ENCODE measurements at places on chromosomes 1 and 21.

DNA sequence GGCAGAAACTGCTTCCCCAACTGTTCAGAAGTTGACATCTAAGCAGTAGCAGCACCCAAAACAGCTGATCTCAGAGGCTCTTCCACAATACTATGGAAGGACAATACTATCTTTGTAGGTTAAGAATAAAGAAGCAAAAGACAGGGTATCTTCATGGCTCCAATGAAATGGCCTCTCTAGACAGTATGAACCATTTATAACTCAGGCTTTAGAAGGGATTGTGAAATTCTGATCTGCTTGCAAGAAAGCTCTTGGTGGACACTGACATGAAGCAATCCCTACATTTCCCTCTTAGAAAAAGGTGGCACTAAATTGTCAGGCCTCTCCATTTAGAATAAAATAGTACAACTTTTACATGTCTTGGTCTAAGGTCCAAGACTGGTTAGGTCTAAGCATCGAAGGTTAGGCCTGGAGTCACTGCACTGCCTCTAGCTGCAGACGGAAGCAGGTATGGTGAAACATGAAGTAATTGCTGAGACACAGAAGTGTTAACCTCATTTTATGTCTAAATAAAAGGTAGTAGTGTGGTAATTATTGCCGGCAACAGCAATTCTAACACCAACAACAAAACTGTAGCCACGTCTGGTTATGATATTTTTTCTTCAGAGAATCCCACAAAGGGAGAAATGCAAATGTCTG, 50.6 kb upstream of the HP1BP3 start:
- DNase-seq, result no peak

GRCh38 chr1:34839526-34840305, 19.8 kb downstream of the SMIM12 start:
- no peak for DNase-seq

DNA sequence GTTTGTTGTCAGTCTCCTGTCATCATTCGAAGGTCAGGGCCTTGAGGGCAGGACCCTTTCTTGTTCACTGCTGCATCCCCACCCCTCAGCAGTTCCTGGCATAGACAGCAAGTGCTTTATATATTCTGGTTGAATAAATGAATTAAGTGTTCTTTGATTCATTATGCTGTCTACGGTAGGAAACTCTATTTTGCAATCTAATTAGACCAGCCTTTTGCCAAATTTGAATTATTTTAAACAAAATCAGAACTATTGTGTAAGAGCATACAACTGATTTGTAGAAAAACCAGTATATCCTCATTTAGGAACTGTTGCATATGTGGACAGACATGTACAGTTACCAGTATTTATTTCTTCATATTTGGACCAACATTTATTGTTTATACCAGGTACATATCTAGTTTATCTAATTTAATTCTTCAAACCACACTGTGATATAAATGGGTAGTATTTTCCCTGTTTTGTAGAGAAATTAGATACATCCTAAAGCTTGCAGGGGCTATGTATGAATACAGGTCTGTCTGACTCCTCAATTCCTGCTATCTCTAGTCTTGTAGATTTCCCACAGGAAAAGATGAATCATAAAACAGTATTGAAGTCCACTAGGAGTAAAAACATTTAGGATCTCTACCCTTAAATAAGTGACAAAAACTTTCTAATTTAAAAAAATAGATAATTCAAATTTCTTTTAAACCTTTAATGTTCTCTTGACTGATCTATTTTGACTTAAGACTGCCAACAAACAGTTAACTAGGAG, 10.4 kb downstream of the MGST3 start:
- DNase-seq, result no peak

- DNase-seq, result no peak
Observed at GRCh38 chr1:88655685-88656299, 28.3 kb upstream of the PKN2 start.

DNA sequence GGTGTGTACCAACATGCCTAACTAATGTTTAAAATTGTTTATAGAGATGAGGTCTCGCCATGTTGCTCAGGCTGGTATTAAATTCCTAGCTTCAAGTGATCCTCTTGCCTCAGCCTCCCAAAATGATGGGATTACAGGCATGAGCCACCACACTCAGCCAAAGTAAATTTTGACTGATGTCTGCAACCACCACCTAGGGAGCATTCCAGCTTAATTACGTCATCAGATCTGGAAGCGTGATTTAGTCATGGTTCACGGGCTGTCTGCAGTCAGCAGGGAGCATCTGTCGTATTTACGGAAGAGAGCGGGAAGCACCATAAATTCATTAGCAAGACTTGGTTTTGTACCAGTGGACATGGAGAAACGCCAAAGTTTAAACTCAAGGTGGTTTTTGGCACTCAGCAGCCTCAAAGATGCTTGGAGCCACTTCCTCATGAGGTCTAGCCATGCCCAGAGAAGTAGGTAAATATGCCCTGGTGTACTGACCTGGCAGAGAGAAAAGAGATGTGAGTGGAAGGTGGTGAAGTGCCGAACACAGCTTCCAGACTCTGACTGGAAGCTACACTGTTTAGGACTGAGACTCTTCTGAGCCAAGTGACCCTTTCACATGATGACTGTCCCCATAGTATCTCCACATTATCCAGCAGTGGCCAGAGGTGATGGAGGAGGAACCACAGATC, 60.8 kb upstream of the SLC35F3 start:
- no peak for DNase-seq

DNA sequence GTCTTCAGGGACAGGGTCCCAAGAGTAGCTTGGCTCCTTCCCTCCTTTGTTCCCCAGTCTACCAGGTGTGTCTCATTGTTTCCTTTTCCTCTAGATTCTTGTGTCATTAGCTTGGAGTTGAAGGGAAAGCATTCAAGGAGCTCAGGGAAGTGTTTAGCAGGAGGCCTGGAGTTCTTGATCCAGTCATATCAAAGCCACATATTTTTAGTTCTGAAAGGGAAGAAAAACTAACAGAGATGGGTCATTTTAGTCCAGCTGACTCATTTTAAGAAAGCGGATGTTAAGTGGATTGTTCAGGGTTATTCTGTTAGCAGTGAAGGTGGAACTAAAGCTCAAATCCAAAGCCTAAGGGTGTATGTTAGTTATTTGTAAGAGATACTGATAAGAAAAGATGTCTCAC, 721 bp downstream of the C1orf54 start:
- DNase-seq, result no peak

GRCh38 chr21:20789729-20790500, 208.3 kb upstream of the NCAM2 start:
- DNase-seq, result no peak

DNA sequence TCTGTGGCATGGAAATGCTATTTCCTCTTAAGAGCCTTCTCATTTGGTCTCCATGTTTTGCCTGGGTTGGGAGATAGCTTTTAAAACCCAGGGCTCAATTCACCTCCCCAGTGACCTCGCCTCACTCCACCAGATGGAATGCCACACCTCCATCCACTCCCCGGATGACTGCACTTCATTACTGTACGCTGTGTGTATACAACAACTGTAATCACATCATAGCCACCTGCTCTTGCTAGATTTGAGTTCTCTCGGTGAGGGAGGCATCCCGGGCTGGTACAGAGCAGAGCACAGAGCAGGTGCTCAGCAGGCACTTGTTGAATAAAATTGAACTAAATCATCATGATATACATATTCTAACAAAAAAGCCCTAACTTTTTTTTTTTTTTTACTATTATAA, 26.0 kb downstream of the SDE2 start:
- no peak for DNase-seq

DNA sequence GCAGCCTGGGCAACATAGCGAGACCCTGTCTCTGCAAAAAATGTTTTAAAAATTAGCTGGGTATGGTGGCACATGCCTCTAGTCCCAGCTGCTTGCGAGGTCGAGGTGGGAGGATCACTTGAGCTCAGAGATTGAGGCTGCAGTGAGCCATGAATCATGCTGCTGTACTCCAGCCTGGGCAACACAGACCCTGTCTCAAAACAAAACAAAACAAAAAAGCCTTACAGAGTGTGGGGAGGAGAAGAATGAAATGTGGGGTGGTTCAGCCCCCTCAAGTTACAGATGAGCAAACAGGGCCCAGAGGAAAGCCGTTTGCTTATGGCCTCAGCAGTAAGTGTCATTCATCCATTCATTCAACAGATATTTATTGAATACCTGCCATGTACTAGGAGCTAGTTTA, 40.7 kb downstream of the RPS6KA1 start:
- DNase-seq, result no peak

Measured in activated B cell treated with CpG ODN at 0.5 μM for 24 hours (primary cell).